Adrenal gland (tissue), 19 donors: ENCODE measurements at places on chromosomes 2 and 18. TPM values are rescaled to one million over a fixed set of nuclear protein-coding genes. Genes with fewer than 3 reads are reported as not detected.
A peak's percentile ranks its signal among the peaks of the same experiment; 100 is the strongest.

GRCh38 chr2:239499726-239500573, 99.1 kb upstream of the HDAC4 start:
- H3K27ac ChIP-seq = no peak overlapping the region
- no peaks in the 10 kb centered on the region for H3K4me1 ChIP-seq
- H3K36me3 ChIP-seq = no peaks in the 10 kb centered on the region
- H3K4me3 ChIP-seq = no peak overlapping the region

- no peak overlapping the region for H3K4me3 ChIP-seq
- peaks cover 6% of the 10 kb centered on the region for H3K4me1 ChIP-seq
- no peak for DNase-seq
Observed at GRCh38 chr2:118122594-118123281, 34.5 kb downstream of the INSIG2 start.

DNA sequence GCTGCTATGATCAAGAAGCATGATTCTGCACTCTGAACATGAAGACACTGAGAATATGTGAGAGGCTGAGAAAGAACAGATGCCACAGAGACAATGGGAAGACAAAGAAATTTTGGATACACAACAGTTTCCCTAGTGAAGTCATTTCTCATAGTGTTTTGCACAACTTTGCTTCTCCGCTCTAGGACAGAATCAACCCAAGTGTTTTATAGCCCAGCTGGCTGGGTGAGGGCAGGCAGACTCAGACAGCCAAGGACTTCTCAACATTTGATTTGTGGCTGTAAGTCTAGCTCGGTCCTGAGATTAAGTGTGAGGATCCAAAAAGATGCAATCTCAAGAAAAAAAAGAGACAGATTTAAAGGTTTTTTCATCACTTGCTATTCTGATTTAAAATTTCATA, 536.5 kb upstream of the CRIM1 start:
- no peaks in the 10 kb centered on the region for H3K27me3 ChIP-seq
- no peak for DNase-seq
- no peaks in the 10 kb centered on the region for H3K36me3 ChIP-seq
- H3K4me3 ChIP-seq = no peak overlapping the region

VWA3B gene
- total RNA-seq = 0.33 TPM

RFTN2 gene
- 9.6 TPM for total RNA-seq

GRCh38 chr18:8389391-8390340, 219.6 kb upstream of the RAB12 start:
- no peak overlapping the region for H3K4me3 ChIP-seq
- peak; percentile 87 for DNase-seq
- H3K27ac ChIP-seq = no peak overlapping the region
- H3K36me3 ChIP-seq = no peaks in the 10 kb centered on the region
- H3K27me3 ChIP-seq = no peaks in the 10 kb centered on the region
- H3K4me1 ChIP-seq = no peaks in the 10 kb centered on the region

GRCh38 chr2:236568068-236568921, 1.3 kb upstream of the ACKR3 start:
- no peak overlapping the region for H3K27ac ChIP-seq
- peaks cover 10% of the 10 kb centered on the region for H3K27me3 ChIP-seq
- H3K4me1 ChIP-seq = no peaks in the 10 kb centered on the region

PPP1R1C gene
- 0.29 TPM for total RNA-seq

DNA sequence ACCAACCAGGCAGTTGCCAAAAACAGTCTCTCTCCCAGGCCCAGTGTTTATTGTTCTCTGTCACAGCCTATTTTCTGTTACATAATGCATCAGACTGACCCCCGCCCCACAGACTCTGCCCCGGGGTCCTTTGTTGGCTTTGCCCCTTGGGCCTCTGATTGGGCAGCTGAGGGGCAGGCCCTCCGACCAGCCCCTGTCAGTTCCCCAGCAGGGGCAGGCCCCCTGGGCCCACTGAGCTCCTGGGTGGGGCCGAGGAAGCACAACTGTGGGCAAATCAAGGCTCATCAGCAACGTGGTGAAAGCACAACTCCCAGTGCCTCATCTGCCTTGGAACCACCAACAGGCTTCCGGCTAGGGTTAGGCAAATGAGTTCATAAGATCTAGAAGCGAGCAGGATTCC, 160.1 kb upstream of the MYCN start:
- H3K27ac ChIP-seq = no peak overlapping the region
- H3K27me3 ChIP-seq = peaks cover 11% of the 10 kb centered on the region
- no peak for DNase-seq
- H3K4me3 ChIP-seq = no peak overlapping the region
- H3K4me1 ChIP-seq = no peaks in the 10 kb centered on the region

- H3K27ac ChIP-seq = no peak overlapping the region
- no peaks in the 10 kb centered on the region for H3K36me3 ChIP-seq
- DNase-seq = no peak
- no peaks in the 10 kb centered on the region for H3K4me1 ChIP-seq
- no peak overlapping the region for H3K4me3 ChIP-seq
Observed at GRCh38 chr2:19225126-19225525, 133.3 kb downstream of the OSR1 start.

- no peaks in the 10 kb centered on the region for H3K27me3 ChIP-seq
- no peak for DNase-seq
- no peaks in the 10 kb centered on the region for H3K4me1 ChIP-seq
- no peak overlapping the region for H3K27ac ChIP-seq
- no peak overlapping the region for H3K4me3 ChIP-seq
Observed at GRCh38 chr2:160719116-160719515, 225.5 kb upstream of the RBMS1 start.

- no peak for DNase-seq
- H3K4me3 ChIP-seq = no peak overlapping the region
- H3K27me3 ChIP-seq = no peaks in the 10 kb centered on the region
- no peak overlapping the region for H3K27ac ChIP-seq
Observed at GRCh38 chr2:101758001-101758400, 60.5 kb downstream of the MAP4K4 start.

- H3K4me3 ChIP-seq = no peak overlapping the region
- no peaks in the 10 kb centered on the region for H3K27me3 ChIP-seq
- DNase-seq = no peak
- no peak overlapping the region for H3K27ac ChIP-seq
- no peaks in the 10 kb centered on the region for H3K4me1 ChIP-seq
Observed at GRCh38 chr2:218605432-218605831, 2.3 kb upstream of the PLCD4 start.

DNA sequence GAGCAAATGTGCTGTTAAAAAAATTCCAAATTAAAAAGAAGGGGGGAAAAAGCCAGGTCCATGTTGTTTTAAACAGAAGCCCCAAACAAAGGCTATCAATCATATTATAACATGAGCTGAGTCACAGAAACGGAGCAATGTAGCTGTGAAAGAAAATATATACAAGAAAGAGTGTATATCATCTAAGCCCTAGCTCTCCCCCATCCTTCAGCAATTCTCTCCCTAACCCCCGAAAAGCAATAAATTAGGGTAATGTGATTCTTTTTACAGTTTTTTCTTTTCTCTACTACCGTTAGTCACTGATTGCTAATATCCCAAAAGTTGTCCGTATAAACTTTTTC, 25.3 kb downstream of the FEZ2 start:
- DNase-seq = no peak
- H3K4me1 ChIP-seq = peaks cover 30% of the 10 kb centered on the region
- peak overlapping the region; percentile 50 for H3K27ac ChIP-seq
- H3K4me3 ChIP-seq = no peak overlapping the region
- H3K36me3 ChIP-seq = peaks cover 8% of the 10 kb centered on the region

GRCh38 chr2:74375838-74376237, 4.3 kb downstream of the DCTN1 start:
- H3K4me1 ChIP-seq = peaks cover 47% of the 10 kb centered on the region
- no peak overlapping the region for H3K4me3 ChIP-seq
- no peak for DNase-seq
- no peaks in the 10 kb centered on the region for H3K27me3 ChIP-seq
- no peak overlapping the region for H3K27ac ChIP-seq

G6PC2 gene
- total RNA-seq = not detected

DNA sequence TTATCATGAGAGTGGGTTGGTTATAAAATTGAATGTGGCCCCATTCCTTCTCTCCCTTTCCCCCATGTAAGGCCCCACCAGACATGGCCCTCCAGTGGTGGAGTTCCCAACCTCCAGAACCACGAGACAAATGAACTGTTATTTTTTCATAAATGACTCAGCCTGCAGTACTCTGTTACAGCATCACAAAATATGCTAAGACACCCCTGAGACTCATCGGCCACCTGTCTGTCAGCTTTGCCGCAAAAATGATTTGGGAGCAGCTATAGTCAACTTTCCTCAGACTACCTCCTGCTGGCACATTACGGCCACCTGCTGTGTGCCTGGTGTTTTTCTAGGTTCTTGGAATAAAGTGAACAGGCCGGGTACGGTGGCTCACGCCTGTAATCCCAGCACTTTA, 21.4 kb upstream of the C1QL2 start:
- H3K4me3 ChIP-seq = no peak overlapping the region
- no peak for DNase-seq
- H3K27ac ChIP-seq = no peak overlapping the region
- no peaks in the 10 kb centered on the region for H3K27me3 ChIP-seq
- H3K36me3 ChIP-seq = no peaks in the 10 kb centered on the region
- no peaks in the 10 kb centered on the region for H3K4me1 ChIP-seq

DNA sequence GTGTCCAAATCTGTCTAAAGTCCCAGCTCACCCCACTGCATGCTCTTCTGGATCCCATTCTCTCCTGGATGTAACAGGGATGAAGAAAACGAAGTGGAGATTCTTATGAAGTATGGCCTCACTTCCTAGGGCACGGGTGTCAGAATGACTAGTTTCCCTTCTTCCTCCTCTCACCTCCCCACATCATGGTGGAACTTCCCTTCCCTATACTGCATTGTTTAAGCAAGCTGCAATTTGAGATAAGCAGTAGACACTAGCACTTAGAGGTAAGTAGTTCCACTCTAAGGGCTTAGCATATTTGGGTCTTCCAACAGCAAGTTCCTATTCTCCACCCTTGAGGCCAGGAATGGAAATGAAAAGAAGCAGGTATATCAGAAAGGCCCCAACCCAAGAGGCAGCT, 29.7 kb downstream of the SLC4A5 start:
- H3K36me3 ChIP-seq = no peaks in the 10 kb centered on the region
- no peak overlapping the region for H3K27ac ChIP-seq
- no peak overlapping the region for H3K4me3 ChIP-seq

DNA sequence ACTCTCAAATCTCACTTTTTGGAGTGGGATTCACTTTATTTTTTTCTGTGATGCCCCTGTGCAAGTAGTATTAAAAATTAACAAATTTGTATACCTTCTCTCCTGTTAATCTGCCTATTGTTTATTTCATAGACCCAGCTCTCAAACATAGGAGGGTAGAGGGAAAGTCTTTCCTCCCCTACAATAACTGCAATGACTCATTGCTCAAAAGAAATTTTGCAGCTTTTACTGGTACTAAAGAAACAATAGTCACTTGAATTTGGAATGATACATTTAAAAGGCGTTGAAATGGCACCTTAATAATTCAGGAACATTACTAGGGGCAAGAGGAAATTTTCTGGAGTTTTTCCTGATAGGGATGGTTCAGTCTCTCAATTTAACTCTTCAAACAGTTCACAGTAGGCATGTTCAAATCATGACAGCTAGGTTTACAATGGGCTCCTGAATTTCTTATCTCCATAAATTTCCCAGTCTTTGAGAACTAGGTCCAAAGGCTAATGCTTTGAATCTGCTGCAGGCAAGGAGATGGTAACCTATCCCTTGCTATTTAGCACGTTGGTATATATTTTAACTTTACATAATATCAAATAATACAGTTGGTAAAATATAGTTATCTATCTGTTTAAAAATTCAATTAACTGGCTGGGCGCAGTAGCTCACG, 88.8 kb downstream of the CHN1 start:
- no peak overlapping the region for H3K27ac ChIP-seq
- H3K4me3 ChIP-seq = no peak overlapping the region
- no peaks in the 10 kb centered on the region for H3K36me3 ChIP-seq
- H3K27me3 ChIP-seq = no peaks in the 10 kb centered on the region
- DNase-seq = no peak
- peaks cover 7% of the 10 kb centered on the region for H3K4me1 ChIP-seq

DNA sequence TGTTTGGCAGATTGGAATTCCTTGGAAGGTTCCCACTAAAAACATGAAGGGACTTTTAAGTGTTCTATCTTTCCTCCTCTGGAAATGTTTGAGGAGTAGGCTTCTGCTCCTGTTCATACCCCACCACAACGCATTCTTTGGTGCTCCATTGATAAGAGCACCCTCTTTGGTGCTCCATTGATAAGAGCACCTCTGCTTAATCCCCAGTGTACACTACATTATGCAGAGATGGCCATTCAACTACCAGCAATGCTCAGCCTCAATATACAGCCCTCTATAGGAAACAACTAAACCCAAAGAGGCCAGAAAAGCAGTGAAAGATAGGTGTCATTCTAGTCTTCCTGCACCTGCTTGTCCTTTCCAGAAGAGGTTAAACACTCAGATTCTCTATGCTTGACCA, 1.8 kb upstream of the CHAC2 start:
- H3K4me1 ChIP-seq = peaks cover 5% of the 10 kb centered on the region
- H3K36me3 ChIP-seq = no peaks in the 10 kb centered on the region
- H3K27me3 ChIP-seq = no peaks in the 10 kb centered on the region
- H3K27ac ChIP-seq = no peak overlapping the region
- H3K4me3 ChIP-seq = no peak overlapping the region

DNA sequence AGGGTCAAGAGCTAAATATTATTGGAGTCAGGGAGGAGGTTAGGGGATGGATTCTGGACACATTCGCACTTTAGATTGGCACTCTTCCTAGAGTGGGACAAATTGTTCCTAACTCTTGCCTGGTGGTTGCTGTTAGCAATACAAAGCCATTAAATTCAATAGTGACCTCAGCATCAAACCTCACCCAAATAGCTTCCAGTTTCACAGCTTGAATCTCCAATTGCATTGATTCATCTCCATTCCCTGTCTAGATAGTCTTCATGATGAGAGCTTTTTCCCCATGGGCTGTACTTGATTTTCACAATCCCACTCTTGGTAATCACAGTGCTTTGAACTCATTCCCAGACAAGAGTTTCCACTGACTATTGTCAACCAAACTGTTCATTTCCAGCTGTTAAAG, 585.9 kb upstream of the SYT4 start:
- no peak for DNase-seq
- no peaks in the 10 kb centered on the region for H3K36me3 ChIP-seq
- H3K27me3 ChIP-seq = no peaks in the 10 kb centered on the region
- H3K27ac ChIP-seq = no peak overlapping the region

NTSR2 gene
- total RNA-seq = 10.3 TPM

- no peak overlapping the region for H3K4me3 ChIP-seq
- H3K27me3 ChIP-seq = no peaks in the 10 kb centered on the region
- no peaks in the 10 kb centered on the region for H3K36me3 ChIP-seq
- no peak for DNase-seq
Observed at GRCh38 chr2:239002954-239003623, 155.2 kb downstream of the TWIST2 start.

- no peak overlapping the region for H3K4me3 ChIP-seq
- H3K27me3 ChIP-seq = no peaks in the 10 kb centered on the region
- no peaks in the 10 kb centered on the region for H3K36me3 ChIP-seq
- H3K4me1 ChIP-seq = no peaks in the 10 kb centered on the region
- no peak for DNase-seq
Observed at GRCh38 chr2:32128636-32129035, 37.0 kb upstream of the SLC30A6 start.

GRCh38 chr18:3857544-3857943, 407.6 kb downstream of the TGIF1 start:
- no peaks in the 10 kb centered on the region for H3K27me3 ChIP-seq
- no peaks in the 10 kb centered on the region for H3K4me1 ChIP-seq
- no peak for DNase-seq
- no peaks in the 10 kb centered on the region for H3K36me3 ChIP-seq
- H3K27ac ChIP-seq = no peak overlapping the region
- H3K4me3 ChIP-seq = no peak overlapping the region

- H3K36me3 ChIP-seq = no peaks in the 10 kb centered on the region
- H3K27me3 ChIP-seq = no peaks in the 10 kb centered on the region
- no peak overlapping the region for H3K27ac ChIP-seq
- no peak for DNase-seq
Observed at GRCh38 chr2:2919574-2920365, 457.8 kb downstream of the EIPR1 start.
